Naive thymus-derived CD4-positive, alpha-beta T cell (primary cell): ENCODE measurements at places on chromosomes 13 and 19. TPM values are rescaled to one million over a fixed set of nuclear protein-coding genes. Genes with fewer than 3 reads are reported as not detected.

GRCh38 chr19:19416280-19416679 is 10.8 kb downstream of the GATAD2A start:
- DNase-seq = no peak
- peaks cover 50% of the 10 kb centered on the region for H3K4me1 ChIP-seq
- H3K4me3 ChIP-seq = no peak overlapping the region
- no peaks in the 10 kb centered on the region for H3K27me3 ChIP-seq
- peaks cover 4% of the 10 kb centered on the region for H3K36me3 ChIP-seq

DNA sequence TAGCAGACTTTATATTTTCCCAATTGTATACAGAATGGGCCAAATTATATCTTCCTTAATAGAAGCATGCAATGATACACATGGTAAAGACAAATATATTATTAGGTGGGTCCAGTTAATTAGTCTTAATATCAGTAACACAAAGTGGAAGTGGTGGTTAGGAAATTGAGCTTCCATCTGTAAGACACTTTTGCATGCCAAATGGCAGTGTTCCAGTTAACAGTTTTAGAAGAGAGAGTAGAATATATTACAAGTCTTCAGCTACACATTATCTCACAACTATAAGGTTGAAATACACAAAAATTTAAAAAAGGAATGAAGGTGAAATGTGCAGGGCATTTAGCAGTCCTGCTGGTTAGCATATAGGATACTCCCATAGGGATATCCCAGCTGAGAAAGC is 536.5 kb downstream of the PCDH9 start:
- no peak overlapping the region for H3K27ac ChIP-seq
- DNase-seq = no peak
- no peak overlapping the region for H3K4me3 ChIP-seq
- no peaks in the 10 kb centered on the region for H3K27me3 ChIP-seq
- no peaks in the 10 kb centered on the region for H3K4me1 ChIP-seq

DNA sequence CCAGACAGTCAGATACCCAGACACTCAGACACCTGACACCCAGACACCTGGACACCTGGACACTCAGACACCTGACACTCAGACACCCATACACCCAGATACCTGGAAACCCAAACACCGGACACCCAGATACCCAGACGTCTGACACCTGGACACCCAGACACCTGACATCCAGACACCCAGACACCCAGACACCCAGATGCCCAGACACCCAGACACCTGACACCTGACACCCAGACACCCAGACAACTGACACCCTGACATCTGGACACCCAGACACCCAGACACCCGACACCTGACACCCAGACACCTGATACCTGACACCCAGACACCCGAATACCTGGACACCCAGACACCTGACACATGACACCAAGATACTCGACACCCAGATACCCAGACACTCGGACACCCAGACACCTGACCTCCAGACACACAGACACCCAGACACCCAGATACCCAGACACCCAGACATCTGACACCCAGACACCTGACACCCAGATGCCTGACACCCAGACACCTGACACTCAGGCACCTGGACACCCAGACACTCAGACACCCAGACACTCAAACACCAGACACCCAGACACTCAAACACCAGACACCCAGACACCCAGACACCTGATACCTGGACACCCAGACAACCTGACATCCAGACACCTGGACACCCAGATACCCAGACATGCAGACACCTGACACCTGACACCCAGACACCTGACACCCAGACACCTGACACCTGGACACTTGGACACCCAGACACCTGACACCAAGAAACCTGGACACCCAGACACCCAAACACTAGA is 19.1 kb downstream of the C19orf12 start:
- DNase-seq = no peak
- H3K27me3 ChIP-seq = no peaks in the 10 kb centered on the region
- no peak overlapping the region for H3K27ac ChIP-seq
- no peak overlapping the region for H3K4me3 ChIP-seq

DNA sequence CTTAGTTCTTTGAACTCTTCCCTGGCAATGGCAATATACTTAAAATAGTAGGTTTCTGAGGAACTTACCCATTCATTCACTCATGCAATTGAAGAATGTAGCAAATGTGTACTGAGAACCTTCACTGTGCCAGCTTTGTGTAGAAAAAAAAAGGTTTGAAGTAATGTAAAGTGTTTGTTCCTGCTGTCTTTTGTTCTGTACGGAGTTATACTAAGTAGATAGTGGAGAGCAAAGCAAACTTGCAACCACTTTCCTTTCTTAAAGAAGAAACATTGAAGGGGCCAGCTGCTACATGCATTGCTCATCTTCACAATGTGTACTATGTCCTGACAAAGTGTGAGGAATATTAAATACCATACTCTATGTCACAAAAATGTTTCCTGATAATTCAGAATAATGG is 68.9 kb upstream of the FREM2 start:
- H3K27me3 ChIP-seq = no peaks in the 10 kb centered on the region
- no peak for DNase-seq
- H3K36me3 ChIP-seq = no peaks in the 10 kb centered on the region
- no peaks in the 10 kb centered on the region for H3K4me1 ChIP-seq

DNA sequence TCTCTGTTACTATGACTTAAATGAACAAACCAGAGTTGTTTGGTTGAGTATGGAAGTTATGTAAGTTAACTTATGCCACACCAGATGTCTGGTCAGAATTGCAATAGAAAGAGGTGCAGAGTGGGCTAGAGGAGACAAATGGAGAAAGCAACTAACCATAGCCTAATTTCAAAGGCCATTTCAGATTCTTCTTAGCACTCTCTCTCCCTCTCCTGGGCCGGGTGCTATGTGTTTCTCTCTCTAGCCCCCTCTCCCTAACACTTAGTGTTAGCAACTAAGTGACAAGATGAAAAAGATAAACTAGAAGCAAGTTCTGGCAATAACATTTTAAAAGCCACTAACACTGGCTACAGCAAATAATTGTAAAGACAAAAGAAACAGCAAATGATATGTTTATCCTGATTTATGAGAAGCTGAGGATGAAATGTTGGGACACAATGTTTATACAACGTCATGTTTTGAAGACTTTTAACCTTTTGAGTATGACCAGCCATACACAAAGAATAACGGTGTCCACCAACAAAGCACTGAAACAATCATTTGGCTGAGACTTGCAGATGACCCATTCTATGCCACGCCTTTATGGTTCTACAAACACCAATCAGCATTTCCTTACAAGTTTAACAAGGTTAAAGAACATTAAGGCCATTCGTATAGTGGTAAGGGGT is 18.6 kb downstream of the SERPINE3 start:
- no peak overlapping the region for H3K27ac ChIP-seq
- H3K36me3 ChIP-seq = no peaks in the 10 kb centered on the region
- DNase-seq = no peak
- H3K27me3 ChIP-seq = no peaks in the 10 kb centered on the region
- H3K4me3 ChIP-seq = no peak overlapping the region
- H3K4me1 ChIP-seq = no peaks in the 10 kb centered on the region

- no peak overlapping the region for H3K4me3 ChIP-seq
- H3K4me1 ChIP-seq = peaks cover 9% of the 10 kb centered on the region
- DNase-seq = no peak
- H3K36me3 ChIP-seq = no peaks in the 10 kb centered on the region
- no peak overlapping the region for H3K27ac ChIP-seq
- no peaks in the 10 kb centered on the region for H3K27me3 ChIP-seq
Measured at GRCh38 chr13:79190932-79191331, 215.1 kb downstream of the RBM26 start.

- H3K4me3 ChIP-seq = no peak overlapping the region
- no peak for DNase-seq
- H3K27me3 ChIP-seq = no peaks in the 10 kb centered on the region
- H3K36me3 ChIP-seq = no peaks in the 10 kb centered on the region
- H3K27ac ChIP-seq = no peak overlapping the region
Measured at GRCh38 chr13:44165889-44166496, 207.6 kb upstream of the SERP2 start.

GRCh38 chr13:37390735-37391134 is 207.8 kb downstream of the POSTN start:
- no peak overlapping the region for H3K27ac ChIP-seq
- no peak for DNase-seq
- no peak overlapping the region for H3K4me3 ChIP-seq
- H3K27me3 ChIP-seq = no peaks in the 10 kb centered on the region

GRCh38 chr19:35689836-35690235 is 14.5 kb upstream of the ZBTB32 start:
- no peak overlapping the region for H3K27ac ChIP-seq
- DNase-seq = no peak
- no peaks in the 10 kb centered on the region for H3K36me3 ChIP-seq
- no peaks in the 10 kb centered on the region for H3K27me3 ChIP-seq
- no peaks in the 10 kb centered on the region for H3K4me1 ChIP-seq
- H3K4me3 ChIP-seq = no peak overlapping the region

- no peak for DNase-seq
- no peaks in the 10 kb centered on the region for H3K4me1 ChIP-seq
- no peaks in the 10 kb centered on the region for H3K27me3 ChIP-seq
- no peak overlapping the region for H3K4me3 ChIP-seq
- no peak overlapping the region for H3K27ac ChIP-seq
Measured at GRCh38 chr13:59623206-59623915, 540.4 kb downstream of the DIAPH3 start.

DNA sequence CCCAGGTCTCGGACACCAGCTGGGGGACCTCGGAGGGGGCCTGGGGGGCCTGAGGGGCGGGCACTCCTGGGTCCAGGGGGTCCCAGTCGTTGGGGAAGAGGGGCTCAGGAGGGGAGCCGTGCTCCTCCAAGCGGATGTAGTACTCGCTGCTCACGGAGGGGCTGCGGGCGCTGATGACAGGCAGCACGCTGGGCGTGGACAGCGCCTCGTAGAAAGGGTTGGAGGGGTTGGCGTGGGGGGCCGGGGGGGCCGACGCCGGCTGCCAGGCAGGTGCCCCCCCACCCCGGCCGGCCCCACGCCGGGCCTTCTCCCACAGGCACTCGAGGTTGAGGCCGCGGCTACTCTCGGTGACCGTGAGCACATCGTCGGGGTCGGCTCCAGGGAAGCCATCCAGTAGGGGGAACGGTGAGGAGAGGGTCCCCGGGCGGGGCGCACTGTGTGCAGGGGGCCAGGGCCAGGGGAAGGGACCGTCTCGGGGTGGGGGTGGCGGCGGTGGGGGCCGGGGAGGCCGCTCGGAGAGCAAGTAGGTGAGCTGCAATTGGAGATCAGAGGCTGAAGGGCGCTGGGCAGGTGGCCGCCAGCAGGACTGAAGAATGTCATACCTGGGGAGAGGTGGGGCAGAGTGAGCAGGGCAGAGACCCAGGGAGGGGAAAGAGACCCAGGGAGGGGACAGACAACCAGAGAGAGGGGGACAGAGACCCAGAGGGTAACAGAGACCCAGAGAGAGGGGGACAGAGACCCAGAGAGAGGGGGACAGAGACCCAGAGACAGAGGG is 12.1 kb downstream of the LMTK3 start:
- no peak overlapping the region for H3K4me3 ChIP-seq
- no peak for DNase-seq
- H3K4me1 ChIP-seq = no peaks in the 10 kb centered on the region
- no peak overlapping the region for H3K27ac ChIP-seq

DNA sequence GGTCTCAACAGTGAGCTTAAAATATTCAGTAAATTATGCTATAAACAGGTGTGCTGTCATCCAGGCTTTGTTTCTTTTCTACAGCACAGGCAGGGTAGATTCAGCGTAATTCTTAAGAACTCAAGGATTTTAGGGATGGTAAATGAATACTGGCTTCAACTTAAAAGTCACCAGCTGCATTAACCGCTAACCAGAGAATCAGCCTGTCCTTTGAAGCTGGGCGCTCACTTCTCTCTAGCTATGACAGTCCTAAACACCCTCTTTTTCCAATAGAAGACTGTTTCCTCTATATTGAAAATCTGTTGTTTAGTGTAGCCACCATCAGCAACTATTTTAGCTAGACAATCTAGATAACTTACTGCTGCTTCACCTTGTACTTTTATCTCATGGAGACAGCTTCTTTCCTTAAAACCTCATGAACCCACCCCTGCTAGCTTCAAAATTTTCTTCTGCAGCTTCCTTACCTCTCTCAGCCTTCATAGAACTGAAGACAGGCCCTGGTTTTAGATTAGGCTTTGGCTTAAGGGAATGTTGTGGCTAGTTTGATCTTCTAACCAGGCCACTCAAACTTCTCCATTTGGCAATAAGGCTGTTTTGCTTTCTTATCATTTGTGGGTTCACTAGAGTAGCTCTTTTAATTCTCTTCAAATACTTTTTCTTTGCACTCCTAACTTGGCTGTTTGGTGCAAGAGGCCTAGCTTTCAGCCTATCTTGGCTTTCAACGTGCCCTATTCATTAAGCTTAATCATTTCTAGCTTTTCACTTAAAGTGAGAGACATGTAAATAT is 89.5 kb downstream of the USP12 start:
- no peaks in the 10 kb centered on the region for H3K4me1 ChIP-seq
- no peak overlapping the region for H3K4me3 ChIP-seq

- peaks cover 21% of the 10 kb centered on the region for H3K4me1 ChIP-seq
- DNase-seq = peak; percentile 30
- H3K27ac ChIP-seq = peak overlapping the region; percentile 91
- H3K36me3 ChIP-seq = peaks cover 9% of the 10 kb centered on the region
- peak overlapping the region; percentile 80 for H3K4me3 ChIP-seq
- no peaks in the 10 kb centered on the region for H3K27me3 ChIP-seq
Measured at GRCh38 chr13:45119469-45119990, 780 bp upstream of the GTF2F2 start.

DNA sequence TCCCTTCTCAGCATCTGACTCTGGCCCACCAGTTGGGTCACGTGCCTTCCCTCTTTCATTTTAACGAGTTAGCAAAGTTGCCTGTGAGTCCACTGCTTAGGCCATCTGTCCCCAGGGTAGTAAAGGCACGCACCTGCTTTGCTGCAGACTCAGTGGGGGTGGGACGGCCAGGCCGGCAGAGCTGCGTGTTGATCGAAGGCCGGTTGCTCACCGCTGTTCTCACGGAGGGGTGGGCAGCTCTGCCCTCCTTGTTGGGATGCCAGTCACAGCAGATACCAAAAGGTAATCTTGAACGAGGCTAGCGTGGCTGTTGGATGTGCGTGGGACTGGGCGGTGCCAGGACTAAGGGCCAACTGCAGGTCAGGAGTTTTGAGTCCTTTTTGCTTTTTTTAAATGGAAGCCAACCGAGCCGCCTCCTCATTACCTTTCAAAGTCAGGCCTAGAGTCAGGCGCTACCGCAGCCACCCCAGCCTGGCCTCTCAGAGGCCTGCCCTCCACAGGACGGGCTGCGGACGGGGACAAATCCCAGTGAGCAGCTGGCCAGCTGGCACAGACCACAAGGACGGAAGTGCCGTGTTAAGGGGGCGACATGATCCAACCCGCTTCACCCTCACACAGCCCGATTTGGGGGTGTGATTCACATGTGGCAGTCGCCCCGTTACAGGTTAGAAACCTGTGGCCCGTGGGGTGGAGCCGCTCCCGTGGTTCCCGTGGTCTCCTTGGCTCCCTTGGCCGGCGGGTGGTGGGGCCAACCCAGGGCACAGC is 20.6 kb downstream of the ADPRHL1 start:
- H3K4me3 ChIP-seq = no peak overlapping the region
- H3K27ac ChIP-seq = no peak overlapping the region
- DNase-seq = no peak
- H3K36me3 ChIP-seq = no peaks in the 10 kb centered on the region
- no peaks in the 10 kb centered on the region for H3K4me1 ChIP-seq
- H3K27me3 ChIP-seq = no peaks in the 10 kb centered on the region

- H3K27ac ChIP-seq = no peak overlapping the region
- H3K27me3 ChIP-seq = no peaks in the 10 kb centered on the region
- no peaks in the 10 kb centered on the region for H3K36me3 ChIP-seq
Measured at GRCh38 chr19:5880604-5881078, 10.3 kb upstream of the FUT5 start.

Gene NR2F6
- 1.4 TPM for polyA plus RNA-seq

Gene ZNF175
- 2.6 TPM for polyA plus RNA-seq
